ENCODE measurements at places on chromosomes 7 and 10. TPM values are rescaled to one million over a fixed set of nuclear protein-coding genes. Genes with fewer than 3 reads are reported as not detected.

Gene AMZ1
- not detected for total RNA-seq

Gene TMEM26
- total RNA-seq, result not detected

Gene TRIM50
- total RNA-seq, result not detected

Gene PLEKHS1
- total RNA-seq, result 0.24 TPM

Gene PLCE1
- total RNA-seq, result not detected

Gene KIF11
- total RNA-seq, result 55.6 TPM

Gene WNT2
- not detected for total RNA-seq

Gene KEL
- total RNA-seq, result 0.16 TPM

Gene DIP2C
- total RNA-seq, result 0.22 TPM

Gene SYT15B
- total RNA-seq, result 0.14 TPM

Gene DLG5
- total RNA-seq, result 1.6 TPM

Gene COX19
- total RNA-seq, result 18.1 TPM

Gene TPK1
- 21.4 TPM for total RNA-seq

DNA sequence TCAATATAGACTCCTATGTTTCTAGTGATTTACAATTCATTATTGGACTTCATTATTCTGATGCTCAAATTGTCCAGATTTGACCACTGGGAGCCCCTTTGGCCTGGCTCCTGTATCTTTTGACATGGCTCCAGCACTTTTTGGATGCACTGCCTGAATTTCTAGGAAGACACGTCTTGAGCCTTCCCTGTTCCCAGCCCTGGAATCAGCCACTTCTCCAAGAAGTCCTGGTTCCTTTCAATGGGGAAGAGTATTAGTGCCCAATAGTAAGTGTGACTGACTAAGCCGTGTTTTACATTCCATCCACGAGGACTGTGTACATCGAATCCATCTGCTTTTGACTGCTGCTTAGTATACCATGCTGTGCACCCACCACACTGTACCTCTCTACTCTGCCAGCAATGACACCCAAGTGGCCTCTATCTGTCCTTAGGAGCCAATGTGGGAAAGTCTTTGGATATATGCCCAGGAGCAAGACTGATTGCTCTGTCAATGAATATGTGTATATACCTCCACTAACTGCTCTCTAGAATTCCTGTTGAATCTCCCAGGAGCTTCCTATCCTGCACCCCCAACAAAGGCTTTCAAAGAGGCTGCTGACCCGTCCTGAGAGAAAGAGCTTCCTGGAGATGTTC is 23.2 kb upstream of the NPFFR1 start:
- no peak for DNase-seq

DNA sequence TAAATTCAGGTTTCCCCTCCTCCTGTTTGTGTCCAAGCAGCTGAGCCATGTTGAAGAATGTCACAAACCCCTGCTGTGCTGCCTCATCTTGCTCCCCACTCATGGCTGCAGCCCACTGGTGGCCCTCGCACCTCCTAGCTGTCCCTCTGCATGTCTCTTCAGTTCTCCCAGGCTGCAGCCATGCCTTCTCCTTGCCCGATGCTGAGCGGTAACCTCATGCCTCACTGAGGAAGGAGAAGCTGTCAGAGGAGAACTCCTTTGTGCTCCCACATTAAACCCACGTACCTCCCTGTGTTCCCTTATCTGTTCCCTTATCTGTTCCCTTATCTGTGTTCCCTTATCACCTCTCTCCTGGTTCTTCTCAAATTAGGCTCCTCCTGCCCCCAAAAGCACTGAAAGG is 10.3 kb upstream of the FRMPD2 start:
- no peak for DNase-seq

- no peak for DNase-seq
These were observed 138.3 kb downstream of the DNAJB6 start for GRCh38 chr7:157475095-157475494.

DNA sequence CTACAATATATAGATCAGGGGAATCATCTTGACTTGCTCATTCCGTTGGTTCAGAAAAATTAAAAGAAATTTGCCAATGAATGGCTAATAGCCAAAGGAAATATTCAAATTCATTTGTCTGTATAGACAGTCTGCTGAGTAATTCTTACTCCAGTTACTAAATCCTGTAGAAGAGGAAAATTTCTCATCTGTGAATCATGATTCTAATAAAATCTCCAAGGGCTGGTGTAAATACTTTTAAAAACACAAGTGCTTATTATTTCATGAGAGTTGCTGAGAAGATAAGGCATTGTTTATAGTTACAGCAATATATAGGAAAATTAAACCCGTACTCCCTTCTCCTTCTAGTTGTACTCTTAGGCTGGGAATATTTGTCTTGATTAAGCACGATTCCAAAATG is 53.0 kb downstream of the WNT2 start:
- no peak for DNase-seq

DNA sequence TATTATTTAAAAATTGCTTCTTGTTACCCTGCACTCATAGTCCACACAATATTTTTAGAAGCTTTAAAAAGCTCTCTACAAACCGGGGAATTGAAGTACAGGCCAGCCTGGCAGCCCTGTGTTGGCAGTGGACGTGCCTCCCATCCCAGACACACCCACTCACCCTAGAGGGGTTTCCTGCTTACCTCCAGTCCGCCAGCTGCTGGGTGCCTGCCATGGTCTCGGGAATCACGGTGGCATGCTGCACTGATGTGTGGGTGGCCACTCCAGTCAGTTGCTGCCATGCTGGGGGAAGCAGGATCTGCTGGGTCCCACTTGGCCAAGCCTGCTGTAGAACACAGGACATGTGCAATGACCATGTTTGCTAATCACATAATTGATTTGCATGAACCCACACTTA is 80.4 kb downstream of the CLEC2L start:
- no peak for DNase-seq

GRCh38 chr10:35270100-35270499 is 66.2 kb upstream of the CCNY start:
- no peak for DNase-seq

GRCh38 chr7:156466272-156466671 is 174.3 kb upstream of the RNF32 start:
- DNase-seq, result no peak

DNA sequence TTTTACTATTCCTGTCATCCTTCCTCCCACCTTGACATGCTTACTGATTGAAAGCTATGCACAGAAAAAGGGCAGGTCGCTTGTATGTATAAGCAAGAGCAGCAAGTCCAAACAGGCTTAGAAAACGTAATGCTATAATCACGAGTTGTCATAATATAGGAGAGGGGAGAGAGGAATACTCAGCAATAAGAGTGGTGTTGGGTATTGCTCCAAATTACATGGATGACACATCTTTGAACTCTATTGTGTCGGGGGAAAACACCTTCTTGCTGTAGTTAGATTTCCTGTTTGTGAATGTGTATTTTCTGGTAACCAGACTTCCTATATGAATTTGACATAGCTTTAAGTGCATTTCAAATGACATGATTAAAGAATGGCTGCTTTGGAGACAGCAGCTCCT is 7.5 kb downstream of the MET start:
- no peak for DNase-seq

GRCh38 chr10:60343254-60343653 is 46.4 kb downstream of the ANK3 start:
- no peak for DNase-seq

GRCh38 chr10:89213191-89213808 is 6.2 kb upstream of the CH25H start:
- no peak for DNase-seq

DNA sequence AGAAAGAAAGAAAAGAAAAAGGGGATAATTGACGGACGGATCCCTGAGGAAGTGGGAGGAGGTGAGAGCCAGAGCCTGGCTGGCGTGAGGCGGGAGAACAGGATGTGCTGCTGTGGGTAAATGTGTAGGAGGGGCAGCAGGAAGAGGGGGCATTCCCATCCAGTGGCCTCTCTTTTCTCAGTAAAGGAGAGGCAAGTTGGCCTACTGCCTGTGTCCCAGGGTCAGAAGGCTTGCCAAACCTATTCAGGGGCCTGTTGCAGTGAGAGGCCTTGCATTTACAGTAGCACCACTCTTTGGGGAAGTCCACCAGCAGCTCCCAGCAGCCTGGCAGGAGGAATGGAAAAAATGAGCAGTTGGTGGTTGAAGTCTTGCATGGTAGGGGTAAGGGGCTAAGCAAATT is 26.6 kb upstream of the ASCC1 start:
- peak; percentile 46 for DNase-seq

DNA sequence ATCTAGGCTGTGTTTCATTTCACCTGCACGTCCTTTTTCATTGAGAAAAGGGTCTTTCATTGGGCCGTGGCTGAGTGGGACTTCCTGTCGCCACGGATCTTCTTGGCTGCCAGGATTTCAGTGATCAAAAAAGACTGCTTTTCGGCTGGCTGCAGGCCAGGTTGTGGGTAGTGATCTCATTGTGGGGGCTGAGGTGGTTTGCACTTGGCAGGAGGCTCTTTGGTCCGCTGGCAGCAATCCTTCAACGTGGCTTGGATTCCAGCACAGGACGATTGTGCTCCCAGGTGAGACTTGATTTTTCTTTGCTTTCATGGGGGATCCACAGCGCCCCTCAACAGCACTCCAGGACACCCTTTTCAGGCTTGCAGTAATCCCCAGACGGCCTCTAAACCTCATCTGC is 29.0 kb upstream of the ZNF273 start:
- no peak for DNase-seq

DNA sequence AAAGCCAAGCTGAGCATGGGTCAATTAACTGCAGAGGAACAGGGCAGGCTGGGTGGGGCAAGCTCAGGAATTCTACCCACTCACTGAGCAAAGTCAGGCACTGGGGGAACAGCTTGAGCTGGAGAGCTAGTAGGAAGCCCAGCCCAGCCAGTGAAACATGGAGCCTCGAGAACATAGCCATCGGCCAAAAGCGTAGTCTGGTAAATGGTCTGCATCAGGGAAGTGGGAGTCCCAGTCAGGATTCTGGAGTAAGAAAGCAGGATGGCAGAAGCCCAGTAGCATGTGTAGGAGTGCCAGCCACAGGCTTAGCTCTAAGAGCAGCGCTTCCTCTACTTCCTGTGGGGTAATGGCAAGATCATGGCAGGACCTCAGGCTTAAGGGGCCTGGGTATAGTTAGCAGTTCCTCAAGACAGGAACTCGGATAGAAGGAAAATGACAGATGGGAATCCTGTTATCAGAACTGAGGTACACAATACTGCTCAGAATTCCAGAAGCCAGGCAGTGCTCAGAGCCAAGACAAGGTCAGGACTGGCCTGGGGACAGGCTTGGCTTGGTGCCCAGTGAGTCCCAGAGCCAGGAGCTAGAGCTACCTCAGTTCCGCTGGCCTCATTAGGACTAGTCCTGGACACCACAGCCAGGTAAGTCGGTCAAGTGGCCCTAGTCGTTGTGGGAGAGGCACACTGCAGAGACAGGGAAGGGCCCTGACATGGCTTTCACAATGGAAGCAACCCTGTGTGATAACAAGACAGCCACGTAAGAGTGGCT is 65.4 kb upstream of the MXI1 start:
- DNase-seq, result no peak

GRCh38 chr7:39085590-39086049 is 107.9 kb downstream of the POU6F2 start:
- DNase-seq, result no peak

- DNase-seq, result no peak
These were observed 57.8 kb downstream of the SKIDA1 start for GRCh38 chr10:21467633-21468032.

- no peak for DNase-seq
These were observed 23.0 kb upstream of the YWHAG start for GRCh38 chr7:76381814-76382213.

DNA sequence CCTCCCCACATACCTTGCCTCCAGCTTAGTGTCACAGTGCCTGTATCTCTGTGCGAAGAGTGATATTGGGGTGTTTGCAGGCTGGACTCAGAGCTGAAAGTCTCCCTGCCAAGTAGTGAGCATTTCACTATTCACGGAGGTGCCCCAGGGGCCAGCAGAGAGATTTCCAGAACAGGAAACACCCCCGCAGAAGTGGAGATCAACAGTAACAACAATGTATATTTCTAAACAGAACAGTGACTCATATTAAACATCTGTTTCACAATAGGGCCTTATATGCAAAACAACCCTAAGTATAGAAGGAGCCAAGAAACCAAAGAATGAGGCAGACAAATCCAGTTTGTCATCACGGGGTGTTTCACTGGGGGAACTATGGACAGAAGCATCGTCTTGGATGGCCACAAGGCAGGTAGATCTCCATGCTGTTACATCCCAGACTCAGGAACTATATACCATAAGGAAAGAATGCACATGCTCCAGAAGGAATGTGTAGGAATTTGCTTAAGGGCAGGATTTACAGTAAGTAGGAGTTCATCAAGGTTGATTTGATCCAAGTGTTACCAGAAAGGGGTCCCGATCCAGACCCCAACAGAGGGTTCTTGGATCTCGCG is 29.3 kb upstream of the CCL24 start:
- peak; percentile 20 for DNase-seq

Measured in activated naive CD8-positive, alpha-beta T cell treated with anti-CD3 and anti-CD28 coated beads for 36 hours (primary cell).